ENCODE measurements at places on chromosomes 1 and 21. TPM values are rescaled to one million over a fixed set of nuclear protein-coding genes. Genes with fewer than 3 reads are reported as not detected.

DNA sequence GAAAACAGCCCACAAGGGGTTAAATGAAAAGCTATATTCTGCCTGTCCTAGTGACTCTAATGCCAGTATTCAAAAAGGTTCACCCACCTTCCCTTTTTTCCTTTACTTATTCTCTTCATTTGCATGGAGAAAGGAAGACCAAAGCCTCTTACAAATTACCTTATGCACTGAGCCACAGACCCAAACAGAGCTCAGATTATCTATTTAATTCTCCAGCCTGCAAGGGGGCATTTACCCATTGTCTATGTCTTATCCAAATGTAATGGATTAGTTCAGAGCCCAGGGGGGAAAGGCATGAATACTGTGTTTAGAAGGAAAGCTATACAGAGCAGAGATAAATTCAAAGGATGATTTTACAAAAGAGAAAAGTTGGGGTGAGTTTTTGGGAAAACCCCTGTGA, 388.5 kb downstream of the OMA1 start:
- DNase-seq = no peak
- H3K4me3 ChIP-seq = no peak overlapping the region
- no peaks in the 10 kb centered on the region for H3K27me3 ChIP-seq
- no peak overlapping the region for H3K27ac ChIP-seq

DNA sequence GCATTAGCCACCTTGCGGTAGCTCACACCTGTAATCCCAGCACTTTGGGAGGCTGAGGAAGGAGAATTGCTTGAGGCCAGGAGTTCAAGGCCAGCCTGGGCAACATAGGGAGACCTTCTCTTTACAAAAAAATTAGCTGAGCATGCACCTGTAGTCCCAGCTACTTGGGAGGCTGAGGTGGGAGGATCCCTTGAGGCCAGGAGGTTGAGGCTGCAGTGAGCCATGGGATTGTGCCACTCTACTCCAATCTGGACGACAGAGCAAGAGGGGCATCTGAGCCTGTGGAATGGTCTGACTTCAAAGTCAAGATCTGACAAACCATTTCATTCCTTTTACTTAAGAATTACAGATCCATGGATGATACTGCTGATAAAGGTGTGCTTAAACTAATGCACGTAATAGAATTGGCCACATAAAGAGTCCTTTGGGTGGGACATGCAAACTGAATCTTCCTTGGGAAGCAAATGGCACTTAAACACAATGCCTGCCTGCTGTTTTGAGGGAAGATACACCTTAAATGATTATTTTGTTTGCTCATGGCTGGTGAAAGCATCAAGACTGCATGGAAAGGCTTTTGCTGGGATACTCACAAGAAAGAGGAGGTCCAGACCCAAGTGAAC, 2.5 kb upstream of the TMEM201 start:
- H3K27me3 ChIP-seq = no peaks in the 10 kb centered on the region
- H3K36me3 ChIP-seq = 0 out of 2 replicates have a peak, but pooled peaks cover 1% of the 10 kb centered on the region
- no peak for DNase-seq
- H3K4me1 ChIP-seq = no peaks in the 10 kb centered on the region
- no peak overlapping the region for H3K4me3 ChIP-seq
- H3K27ac ChIP-seq = no peak overlapping the region

- H3K27me3 ChIP-seq = no peaks in the 10 kb centered on the region
- peak; percentile 22 for DNase-seq
- peaks cover 62% of the 10 kb centered on the region for H3K4me1 ChIP-seq
- H3K27ac ChIP-seq = peak overlapping the region; percentile 83
- no peaks in the 10 kb centered on the region for H3K36me3 ChIP-seq
These were observed 15.5 kb downstream of the MAP3K7CL start for GRCh38 chr21:29145852-29146453.

The S100A1 gene
- not detected for total RNA-seq

The AMY1A gene
- total RNA-seq = not detected

DNA sequence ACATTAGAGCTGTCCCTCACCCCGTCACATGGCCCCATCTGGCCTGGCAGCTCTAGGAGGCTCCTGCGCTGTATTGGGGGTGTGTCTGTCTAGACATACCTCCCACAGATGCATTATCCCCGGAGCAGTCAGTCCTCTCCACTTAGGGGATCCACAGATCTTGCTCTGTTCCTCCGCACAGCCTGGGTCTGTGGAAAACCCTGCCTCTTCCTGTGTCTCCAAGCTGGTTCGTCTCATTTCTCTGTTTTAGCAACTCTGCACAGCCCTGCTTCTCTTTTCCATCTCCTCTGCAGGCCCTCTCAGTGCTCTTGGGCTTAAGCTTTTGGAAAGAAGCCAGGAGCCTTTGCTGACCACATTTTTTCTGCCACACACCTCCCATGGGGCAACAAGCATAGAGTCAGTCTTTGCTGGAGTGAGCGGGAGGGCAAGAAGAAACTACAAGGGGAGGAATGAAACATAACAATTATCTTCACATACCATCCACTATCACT, 241.5 kb downstream of the FOXD2 start:
- H3K4me1 ChIP-seq = no peaks in the 10 kb centered on the region
- no peak overlapping the region for H3K27ac ChIP-seq
- no peaks in the 10 kb centered on the region for H3K27me3 ChIP-seq
- H3K36me3 ChIP-seq = no peaks in the 10 kb centered on the region

The A3GALT2 gene
- total RNA-seq = not detected
